ENCODE measurements at places on chromosomes 2 and 18. TPM values are rescaled to one million over a fixed set of nuclear protein-coding genes. Genes with fewer than 3 reads are reported as not detected.

GRCh38 chr2:9842487-9843228, 616 bp upstream of the TAF1B start:
- DNase-seq: no peak

ANKRD30BL gene
- total RNA-seq: not detected

HOXD8 gene
- not detected for total RNA-seq

DNA sequence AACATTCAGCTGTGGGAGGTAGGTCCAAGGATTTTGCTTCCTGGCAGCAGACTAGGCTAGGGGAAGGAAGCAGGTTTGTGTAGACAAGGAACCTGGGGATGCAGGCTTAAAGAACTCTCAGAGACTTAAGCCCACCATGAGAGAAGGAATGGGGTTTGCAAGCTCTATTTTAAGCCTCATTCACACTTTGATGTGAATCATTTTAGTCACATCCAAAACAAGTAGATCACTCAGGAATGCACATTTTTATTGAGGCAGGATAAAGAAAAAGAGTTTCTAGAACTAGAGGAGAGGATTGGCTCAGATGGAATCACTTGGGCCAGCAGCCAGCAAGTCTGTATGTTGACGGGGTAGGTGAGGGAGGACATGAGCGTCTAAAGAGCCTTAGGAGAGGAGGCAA, 3.3 kb upstream of the NAPG start:
- DNase-seq: no peak

- no peak for DNase-seq
These were observed 149.4 kb upstream of the DNMT3A start for GRCh38 chr2:25491003-25491696.

FER1L5 gene
- not detected for total RNA-seq

COPS8 gene
- 75.4 TPM for total RNA-seq

DNA sequence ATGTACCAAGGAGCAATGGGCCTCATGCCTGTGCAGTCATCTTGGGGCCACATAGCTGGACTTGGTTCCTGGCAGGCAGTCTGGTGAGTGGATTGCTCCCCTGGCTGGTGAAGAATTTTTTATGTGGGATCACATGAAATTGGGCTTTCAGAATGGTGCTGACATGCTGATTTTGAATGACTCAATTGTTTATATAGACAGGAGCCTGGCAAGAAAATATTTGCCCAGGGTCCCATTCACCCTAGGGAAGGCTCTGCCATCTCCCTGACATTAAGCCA, 266.9 kb downstream of the DYSF start:
- DNase-seq: no peak

DNA sequence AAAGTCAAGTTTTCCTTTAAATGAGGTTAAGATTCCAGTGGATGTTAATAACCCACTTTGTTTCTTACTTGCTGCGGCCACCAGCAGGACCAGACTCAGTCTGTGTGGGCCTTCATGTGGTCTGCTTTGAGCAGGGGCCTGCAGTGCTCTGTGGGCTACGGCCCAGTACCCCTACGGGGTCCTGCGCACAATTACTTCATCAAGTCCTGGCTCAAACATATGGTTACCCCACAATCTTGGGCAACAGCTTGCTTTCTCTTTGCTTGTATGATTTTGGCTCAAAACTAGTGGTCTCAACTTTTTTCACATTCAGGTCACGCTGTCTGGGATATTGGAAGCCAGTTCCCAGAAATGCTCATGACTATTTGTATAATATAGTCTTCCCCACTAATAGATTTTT, 64.2 kb downstream of the PTPN2 start:
- DNase-seq: no peak

IL36B gene
- total RNA-seq: not detected

FZD7 gene
- total RNA-seq: 0.55 TPM

NT5C1B gene
- not detected for total RNA-seq

- DNase-seq: no peak
These were observed 51.1 kb downstream of the RBKS start for GRCh38 chr2:27839022-27839618.

PTPRN gene
- not detected for total RNA-seq

DNA sequence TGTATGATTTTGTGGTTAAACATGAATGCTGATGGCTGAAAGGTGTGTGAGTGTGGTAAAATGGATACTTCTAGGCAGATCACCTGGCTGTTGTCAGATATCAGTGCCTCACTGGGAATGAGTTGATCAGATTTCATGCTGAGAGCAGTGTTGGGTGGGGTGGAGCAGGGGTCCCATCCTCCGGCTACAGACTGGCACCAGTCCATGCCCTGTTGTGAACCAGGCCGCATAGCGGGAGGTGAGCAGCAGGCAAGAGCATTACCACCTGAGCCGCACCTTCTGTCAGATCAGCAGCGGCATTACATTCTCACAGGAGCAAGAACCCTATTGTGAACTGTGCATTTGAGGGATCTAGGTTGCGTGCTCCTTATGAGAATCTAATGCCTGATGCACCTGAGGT, 78.7 kb downstream of the GLI2 start:
- no peak for DNase-seq

GRCh38 chr2:142822190-142822589, 55.3 kb upstream of the KYNU start:
- no peak for DNase-seq

DNA sequence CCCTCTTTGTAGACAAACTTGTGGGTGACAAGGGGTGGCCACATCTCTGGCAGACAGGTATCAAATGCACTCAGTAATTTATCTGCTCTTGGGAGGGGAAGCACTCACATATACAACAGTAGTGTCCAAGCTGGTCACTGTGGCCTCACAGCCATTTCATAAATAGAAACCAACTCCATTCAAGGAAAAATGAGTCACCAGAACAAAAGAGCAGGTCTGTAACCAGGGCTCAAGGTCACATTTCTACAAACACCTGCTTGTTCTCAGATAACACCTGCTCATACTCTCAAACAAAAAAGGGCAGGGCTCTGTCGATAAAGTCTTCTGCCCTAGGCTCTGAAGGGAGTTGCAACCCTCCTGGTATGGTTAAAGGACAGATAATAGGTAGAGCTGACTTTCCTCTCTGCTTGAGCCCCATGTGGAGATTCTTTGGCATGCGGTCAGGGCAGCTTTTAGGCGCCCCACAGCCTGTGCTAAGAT, 459.0 kb downstream of the BCL11A start:
- DNase-seq: no peak

- no peak for DNase-seq
These were observed 322.1 kb downstream of the CCDC85A start for GRCh38 chr2:56505885-56506284.

- DNase-seq: no peak
These were observed 83.5 kb upstream of the ZFP36L2 start for GRCh38 chr2:43309935-43310334.

- no peak for DNase-seq
These were observed at the start of gene FBXO36 for GRCh38 chr2:229922449-229923386. Gene FBXO36 (plus strand): TSS chr2:229922503. CDS start chr2:229922514, 11 bp downstream.

GRCh38 chr18:58691256-58691655, 20.0 kb downstream of the MALT1 start:
- no peak for DNase-seq

DNA sequence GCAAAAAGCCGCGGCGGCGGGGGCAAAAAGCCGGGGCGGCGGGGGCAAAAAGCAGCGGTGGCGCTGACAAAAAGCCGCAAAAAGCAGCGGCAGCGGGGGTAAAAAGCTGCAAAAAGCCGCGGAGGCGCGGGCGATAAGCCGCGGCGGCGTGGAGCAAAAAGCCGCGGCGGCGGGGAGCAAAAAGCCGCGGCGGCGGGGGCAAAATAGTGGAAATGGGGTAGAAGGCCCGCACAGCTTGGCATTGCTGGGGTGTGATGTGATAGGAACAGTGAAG, 450.1 kb downstream of the ANKRD30B start:
- no peak for DNase-seq

C2orf66 gene
- not detected for total RNA-seq

DNA sequence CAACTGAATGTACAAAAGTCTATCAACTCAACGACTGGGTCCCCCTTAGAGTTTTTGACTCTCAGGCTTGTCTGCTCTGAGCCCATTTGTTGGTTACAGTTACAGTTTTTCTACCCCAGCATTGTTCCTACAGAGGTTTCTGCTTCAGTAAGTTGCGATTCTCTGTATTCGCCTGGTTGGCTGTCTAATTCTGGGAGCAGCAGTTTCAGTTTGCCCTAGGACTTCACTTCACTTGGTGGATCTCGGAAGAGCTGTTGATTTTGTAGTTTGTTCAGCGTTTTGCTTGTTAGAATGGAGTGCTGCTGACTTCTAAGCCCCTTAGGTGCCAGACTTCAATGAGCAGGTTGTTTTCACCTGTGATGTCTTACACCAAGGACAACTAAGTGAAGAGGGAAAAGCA, 296.5 kb upstream of the EPAS1 start:
- DNase-seq: no peak

CYP27A1 gene
- total RNA-seq: 1.2 TPM

DNA sequence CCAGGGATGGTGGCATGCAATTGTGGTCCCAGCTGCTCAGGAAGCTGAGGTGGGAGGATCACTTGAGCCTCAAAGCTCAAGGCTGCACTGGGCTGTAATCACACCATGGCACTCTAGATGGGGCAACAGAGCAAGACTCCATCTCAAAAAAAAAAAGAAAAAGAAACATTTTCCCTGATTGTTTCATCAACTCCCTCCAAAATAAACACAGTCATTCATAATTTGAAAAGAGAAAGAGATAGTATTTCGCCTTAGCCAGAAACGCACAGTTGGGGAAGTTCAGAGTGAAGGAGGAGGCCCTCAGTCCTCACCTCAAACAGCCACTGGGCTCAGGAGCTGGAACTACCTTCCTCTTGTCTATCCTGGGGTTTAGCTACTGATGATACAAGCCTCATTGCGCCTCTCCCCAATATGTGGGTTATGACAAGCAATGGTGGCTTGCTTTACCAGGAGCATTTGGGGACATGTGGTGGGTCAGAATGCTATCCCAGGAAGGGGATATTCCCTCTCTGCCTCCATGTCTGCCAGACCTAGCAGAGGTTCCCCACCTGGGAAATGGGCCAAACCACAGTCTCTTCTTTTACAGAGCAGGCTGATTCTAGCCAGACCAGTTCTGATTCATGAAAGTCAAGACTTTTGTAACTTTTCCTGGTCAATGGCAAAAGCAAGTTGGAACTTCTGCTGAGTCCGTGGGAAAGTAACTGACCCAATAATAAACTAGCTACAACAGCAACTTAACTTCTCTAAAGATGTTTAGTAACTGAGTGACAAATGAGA, 22.2 kb upstream of the TMEM87B start:
- DNase-seq: no peak

SIX2 gene
- 0.09 TPM for total RNA-seq

GRCh38 chr2:100062336-100062735, 80.1 kb downstream of the AFF3 start:
- DNase-seq: no peak

ACMSD gene
- total RNA-seq: not detected

DNA sequence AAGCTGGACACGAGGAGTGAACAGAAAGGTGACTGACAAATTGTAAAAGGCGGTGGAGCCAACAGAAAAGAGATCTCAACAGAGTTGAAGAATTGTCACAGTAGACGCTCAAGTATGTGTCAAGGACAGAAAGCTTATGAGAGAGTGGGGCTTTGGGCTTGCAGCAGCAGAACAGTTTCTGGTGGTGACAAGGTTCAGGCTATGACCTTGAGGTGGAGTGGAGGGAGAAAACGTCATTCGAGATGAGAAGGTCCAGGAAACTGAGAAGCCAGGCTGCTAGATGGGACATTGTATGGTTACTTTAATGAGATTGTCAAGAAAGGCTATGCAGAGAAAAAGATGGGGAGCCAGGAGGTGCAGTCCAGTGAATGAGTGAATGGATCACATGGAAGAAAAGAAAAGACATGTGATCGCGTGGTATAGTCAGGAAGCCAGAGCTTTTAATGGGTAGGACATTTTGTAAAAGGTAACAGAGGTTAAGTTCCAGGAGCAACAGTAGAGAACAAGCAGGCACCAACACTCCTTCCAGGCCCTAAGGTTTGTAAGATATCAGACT, 91.1 kb upstream of the EPC2 start:
- no peak for DNase-seq

RTP5 gene
- 0.11 TPM for total RNA-seq

TRIM43B gene
- total RNA-seq: not detected

FAP gene
- not detected for total RNA-seq

All from CD8-positive, alpha-beta memory T cell (primary cell).